Activated T-helper 1 cell treated with anti-CD3 and anti-CD28 coated beads, Interleukin-12 subunit alpha, Interleukin-12 subunit beta, Interleukin-2, Interleukin-4 antibody, amounts not matched to agents 30 ng/mL and 10 ng/mL and 1 ng/mL, durations not matched to agents 14 hours and 24 hours and 36 hours (primary cell): ENCODE measurements at places on chromosomes 3 and 15. TPM values are rescaled to one million over a fixed set of nuclear protein-coding genes. Genes with fewer than 3 reads are reported as not detected.

PAK2 gene
- total RNA-seq: 82.5 and 86.5 TPM in 2 replicates

OR5K2 gene
- total RNA-seq: not detected in 2 replicates

GRCh38 chr3:146640361-146640760, 35.2 kb upstream of the PLSCR5 start:
- no peaks in the 10 kb centered on the region for H3K4me1 ChIP-seq
- no peak overlapping the region for H3K4me3 ChIP-seq
- no peak for DNase-seq
- H3K27me3 ChIP-seq: no peaks in the 10 kb centered on the region
- H3K36me3 ChIP-seq: no peaks in the 10 kb centered on the region

CHRM5 gene
- not detected in 2 replicates for total RNA-seq

DNA sequence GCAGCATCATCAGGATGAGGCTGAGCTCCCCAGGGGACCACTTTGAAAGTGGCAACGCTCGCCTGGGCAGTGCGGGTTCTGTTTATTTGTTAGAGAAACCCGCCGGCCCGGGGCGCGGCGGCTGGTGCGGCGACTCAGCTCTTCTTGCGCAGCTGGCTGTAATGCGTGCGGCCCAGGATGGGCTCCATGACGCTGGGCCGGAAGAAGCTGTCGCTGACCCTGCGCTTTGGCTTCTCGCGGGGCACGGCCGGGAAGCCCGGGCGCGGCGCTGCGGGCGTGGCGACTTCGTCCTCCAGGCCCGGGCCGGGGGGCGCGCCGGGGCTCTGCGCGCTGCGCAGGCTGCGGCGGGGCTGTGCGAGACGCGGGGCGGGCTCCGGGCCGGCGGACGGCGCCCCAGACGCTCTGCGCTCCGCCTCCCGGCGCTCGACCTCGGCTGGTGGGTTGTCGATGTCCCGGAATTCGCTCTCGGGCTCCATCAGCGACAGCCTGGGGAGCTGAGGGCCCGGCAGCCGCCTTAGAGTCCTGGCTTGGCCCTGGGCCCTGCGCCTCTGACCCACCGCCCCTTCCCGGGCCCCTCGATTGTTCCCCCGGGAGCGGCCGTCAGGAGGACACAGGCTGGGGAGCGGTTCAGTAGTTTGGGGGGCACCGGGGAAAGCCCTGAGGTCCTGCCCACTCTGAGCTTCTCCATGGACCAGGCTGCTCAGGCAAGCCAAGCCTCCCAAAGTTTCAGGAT, 10.3 kb upstream of the KIF7 start:
- H3K4me1 ChIP-seq: peaks cover 5% of the 10 kb centered on the region
- peaks cover 3% of the 10 kb centered on the region for H3K36me3 ChIP-seq
- no peak for DNase-seq
- H3K27ac ChIP-seq: no peak overlapping the region
- peaks cover 29% of the 10 kb centered on the region for H3K27me3 ChIP-seq

C3orf85 gene
- not detected in 2 replicates for total RNA-seq

DNA sequence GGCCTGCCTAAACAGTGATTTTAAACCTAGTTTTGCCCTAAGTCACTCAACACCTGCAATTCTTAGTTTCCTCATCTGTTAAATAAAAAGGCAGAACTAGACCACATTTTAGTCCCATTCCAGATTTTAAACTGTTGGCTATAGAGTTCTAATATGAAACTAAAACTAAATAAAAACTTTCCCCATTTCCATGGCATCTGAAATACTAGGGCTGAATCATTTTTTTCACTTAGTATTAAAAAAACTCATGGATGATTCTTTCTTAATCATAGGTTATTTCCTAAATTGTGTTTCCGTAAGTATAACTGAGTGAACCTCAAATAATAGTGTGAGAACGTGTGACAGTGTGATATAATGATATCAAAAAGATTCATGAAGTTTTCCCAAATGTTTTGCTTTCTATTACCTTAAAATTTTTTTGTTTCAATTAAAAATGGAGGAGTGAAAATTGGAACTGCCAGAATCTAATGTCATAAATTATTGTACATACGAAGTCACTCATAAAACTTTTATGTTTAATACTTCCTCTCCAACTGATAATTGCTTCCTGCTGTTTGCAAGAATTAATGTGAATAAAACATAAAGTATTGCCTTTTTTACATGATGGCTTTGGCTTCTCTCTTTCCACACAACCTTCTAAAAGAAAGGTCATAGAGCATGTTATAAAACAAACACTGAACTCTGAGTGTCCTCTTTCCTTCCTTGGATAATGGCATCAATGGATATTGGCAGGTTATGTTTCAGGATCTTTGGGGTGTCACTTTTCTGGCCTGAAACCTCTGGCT, 315.1 kb upstream of the MME start:
- H3K27me3 ChIP-seq: peaks cover 1% of the 10 kb centered on the region
- H3K36me3 ChIP-seq: no peaks in the 10 kb centered on the region
- no peak overlapping the region for H3K4me3 ChIP-seq
- no peaks in the 10 kb centered on the region for H3K4me1 ChIP-seq
- no peak for DNase-seq

GRCh38 chr3:52450489-52451236, 3.2 kb downstream of the TNNC1 start:
- no peak overlapping the region for H3K27ac ChIP-seq
- no peaks in the 10 kb centered on the region for H3K36me3 ChIP-seq
- peaks cover 16% of the 10 kb centered on the region for H3K4me1 ChIP-seq
- no peaks in the 10 kb centered on the region for H3K27me3 ChIP-seq
- H3K4me3 ChIP-seq: no peak overlapping the region
- DNase-seq: no peak

DNA sequence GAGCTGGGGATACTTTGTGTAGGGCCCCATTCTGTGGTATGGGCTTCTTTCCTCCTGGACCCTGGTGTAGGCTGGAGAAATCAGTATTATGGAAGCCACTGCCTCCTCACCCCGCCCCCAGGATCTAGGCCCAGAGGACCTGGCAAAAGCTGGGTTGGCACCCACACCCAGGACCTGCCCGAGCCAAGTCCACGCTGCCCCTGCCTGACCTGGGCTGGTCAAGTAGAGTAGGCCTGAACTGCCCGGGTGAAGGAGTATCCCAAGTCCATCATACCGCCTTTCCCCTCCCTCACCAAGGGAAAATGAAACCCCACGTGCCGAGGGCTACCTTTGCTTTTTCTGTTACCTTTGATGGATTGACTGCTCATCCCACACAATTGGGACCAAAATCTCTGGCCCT, 37.7 kb upstream of the TRAK1 start:
- DNase-seq: no peak
- H3K4me1 ChIP-seq: peaks cover 18% of the 10 kb centered on the region
- H3K4me3 ChIP-seq: no peak overlapping the region
- no peak overlapping the region for H3K27ac ChIP-seq

ANKRD34C gene
- not detected in 2 replicates for total RNA-seq

FETUB gene
- total RNA-seq: not detected in 2 replicates

DNA sequence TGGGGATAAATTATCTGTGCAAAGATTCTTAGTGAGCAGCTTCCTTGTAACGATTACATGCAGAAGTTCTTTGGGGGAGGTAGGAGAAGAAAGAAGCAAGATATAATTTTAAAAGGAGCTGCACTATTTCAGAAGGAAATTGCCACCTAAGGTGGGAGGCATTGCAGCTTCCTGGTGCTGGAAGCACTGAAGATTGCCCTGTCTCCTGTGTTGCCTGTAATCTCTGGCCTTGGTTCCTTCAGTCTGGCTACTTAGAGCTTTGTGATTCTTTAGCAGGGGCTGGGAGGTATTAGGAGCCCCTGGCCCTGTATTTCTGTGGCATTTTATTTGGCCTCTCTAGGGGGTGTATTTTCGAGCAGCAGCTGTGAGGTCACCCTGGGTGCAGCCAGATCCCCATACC, 35.5 kb downstream of the CACNA2D3 start:
- no peak for DNase-seq
- no peak overlapping the region for H3K4me3 ChIP-seq
- H3K4me1 ChIP-seq: no peaks in the 10 kb centered on the region
- no peaks in the 10 kb centered on the region for H3K36me3 ChIP-seq
